ENCODE measurements at places on chromosomes 2 and 18.

GRCh38 chr2:26792720-26793119 is 6.9 kb downstream of the CENPA start:
- no peak for DNase-seq

- no peak for DNase-seq
Observed at GRCh38 chr2:3051266-3051665, 326.4 kb downstream of the EIPR1 start.

DNA sequence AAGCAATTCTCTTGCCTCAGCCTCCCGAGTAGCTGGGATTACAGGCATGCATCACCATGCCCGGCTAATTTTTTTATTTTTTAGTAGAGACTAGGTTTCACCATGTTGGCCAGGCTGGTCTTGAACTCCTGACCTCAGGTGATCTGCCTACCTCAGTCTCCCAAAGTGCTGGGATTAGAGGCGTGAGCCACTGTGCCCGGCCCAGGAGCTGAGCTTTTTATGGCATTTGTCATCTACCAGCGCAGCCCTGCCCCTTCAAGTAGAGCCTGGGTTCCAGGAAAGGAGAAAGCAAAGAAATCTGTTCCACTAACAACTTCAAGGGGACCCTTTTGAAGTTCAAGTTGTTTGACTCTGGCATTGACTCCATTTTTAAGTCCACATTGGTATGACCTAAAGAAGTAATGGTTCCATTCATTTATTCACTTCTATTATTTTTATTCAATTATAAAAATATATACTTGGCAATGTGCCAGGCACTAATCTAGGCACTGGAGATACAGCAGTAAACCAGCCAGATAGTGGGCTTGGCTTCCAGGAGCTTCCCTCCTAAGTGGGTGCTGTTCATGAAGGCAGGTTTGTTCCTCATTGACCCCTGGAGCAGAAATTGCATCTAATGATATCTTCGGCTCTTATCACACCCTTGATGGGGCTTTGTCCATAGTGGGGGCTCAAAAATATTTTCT is 8.0 kb upstream of the SFTPB start:
- DNase-seq, result no peak

DNA sequence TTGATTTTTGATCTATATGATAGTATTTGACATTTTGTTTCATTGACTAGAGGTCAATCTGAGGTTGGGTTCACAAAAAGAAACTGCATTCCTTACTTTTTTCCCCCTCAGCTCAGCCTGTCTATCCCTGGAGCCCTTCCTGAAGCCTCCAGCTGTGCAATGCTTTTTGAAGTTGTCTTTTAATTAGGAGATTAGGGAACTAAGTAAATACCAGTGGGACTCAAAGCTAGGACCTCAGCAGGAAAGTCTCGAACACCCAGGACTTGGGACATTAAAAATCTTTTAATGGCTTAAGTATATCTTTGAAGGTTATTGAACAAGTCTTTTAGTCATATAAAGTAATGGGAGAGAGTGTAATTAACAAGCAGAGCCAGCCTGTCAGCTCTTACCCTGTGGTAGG is 220.2 kb downstream of the PDE11A start:
- no peak for DNase-seq
